ENCODE measurements at places on chromosomes 3 and 15.

DNA sequence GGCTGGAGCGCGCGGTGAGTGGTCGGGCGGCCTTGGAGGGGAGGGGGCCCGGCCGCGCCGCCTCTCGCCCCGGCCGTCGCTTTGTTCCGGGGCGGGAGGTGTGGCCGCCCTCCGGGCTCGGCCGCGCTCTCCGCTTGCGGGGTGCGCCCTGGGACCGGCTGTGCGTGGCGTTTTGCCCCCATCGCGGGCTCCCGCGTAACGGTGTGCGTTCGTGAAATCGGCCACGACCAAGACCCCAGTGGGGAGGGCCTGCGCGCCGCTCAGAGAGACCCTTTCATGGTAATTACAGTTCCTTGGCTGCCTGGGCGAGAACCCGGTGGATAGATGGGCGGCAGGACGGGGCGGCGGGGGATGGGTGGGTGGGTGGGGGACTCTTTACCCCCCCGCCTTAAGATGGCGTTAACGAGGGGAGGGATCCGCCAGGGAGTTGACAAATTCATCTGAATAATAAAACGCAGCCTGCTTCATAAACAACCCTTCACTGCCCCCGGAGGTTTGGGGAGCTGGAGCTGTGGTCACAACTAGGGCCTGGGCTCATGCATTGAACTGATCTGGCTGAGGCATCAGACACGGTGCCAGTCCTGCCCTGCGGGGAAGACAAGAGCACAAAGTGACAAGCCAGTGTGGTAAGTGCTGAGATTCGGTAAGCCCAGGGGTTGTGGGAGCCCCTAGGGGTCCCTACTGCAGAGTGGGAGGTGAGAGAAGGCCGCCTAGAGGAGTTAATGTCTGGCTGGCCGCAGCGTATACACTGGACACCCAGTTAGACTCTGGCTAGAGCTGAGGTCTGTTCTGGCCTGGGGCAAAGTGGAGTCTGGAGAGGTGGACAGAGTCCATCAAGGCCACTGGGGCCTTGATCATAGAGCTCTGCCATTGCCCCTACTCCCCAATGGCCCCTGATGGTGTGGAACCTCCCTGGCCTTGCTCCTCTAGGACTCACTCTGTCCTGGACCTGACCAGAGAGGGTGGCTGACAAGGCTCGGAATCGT lies 668 bp downstream of the MRAS start:
- H3K27ac ChIP-seq, result no peak overlapping the region
- peaks cover 41% of the 10 kb centered on the region for H3K27me3 ChIP-seq
- peak; percentile 20 for DNase-seq
- H3K36me3 ChIP-seq, result no peaks in the 10 kb centered on the region
- no peaks in the 10 kb centered on the region for H3K4me1 ChIP-seq

GRCh38 chr3:53495520-53496391 lies 1.3 kb downstream of the CACNA1D start:
- peak; percentile 63 for DNase-seq
- H3K27me3 ChIP-seq, result peaks cover 14% of the 10 kb centered on the region
- H3K4me1 ChIP-seq, result peaks cover 54% of the 10 kb centered on the region
- peak overlapping the region; percentile 57 for H3K27ac ChIP-seq

DNA sequence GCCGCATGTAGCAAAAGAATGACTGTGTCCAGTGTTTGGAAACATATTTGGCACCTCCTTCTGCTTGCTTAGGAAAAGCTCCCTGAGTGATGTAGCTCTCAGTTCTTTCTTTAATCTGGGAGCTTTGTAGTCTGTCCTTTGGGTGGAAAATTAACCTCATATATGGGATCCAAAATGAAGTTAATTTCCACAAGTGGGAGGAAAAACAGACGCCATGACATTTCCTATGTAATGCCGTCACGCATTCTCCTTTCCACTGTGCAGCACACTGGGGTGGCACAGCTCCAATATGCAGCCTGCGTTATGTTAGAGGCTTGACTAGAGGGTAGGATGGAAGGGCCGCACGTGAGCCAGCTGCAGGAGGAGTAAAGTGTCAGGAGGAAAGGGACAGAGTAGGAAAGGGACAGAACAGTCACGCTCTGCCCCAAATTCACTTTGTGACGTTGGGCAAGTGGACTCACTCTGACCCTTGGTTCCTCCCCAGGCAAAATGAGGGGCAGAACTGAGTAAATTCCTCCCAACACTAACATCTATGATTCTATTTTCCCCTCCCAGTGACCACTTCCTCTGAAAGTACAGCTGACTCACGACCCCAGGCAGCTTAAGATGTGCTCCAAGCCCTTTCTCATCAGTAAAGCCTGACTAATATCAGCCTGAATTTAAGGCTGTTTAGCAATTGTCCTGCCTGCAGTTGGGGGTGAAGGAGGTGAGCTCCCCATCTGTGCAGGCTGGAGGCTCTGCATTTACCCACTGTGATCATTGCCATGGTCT lies 176.5 kb upstream of the PFN2 start:
- no peaks in the 10 kb centered on the region for H3K4me1 ChIP-seq
- H3K36me3 ChIP-seq, result no peaks in the 10 kb centered on the region
- no peak overlapping the region for H3K4me3 ChIP-seq
- peak overlapping the region; percentile 25 for H3K27ac ChIP-seq

- H3K27me3 ChIP-seq, result no peaks in the 10 kb centered on the region
- peak; percentile 80 for DNase-seq
- no peak overlapping the region for H3K4me3 ChIP-seq
- peak overlapping the region; percentile 79 for H3K27ac ChIP-seq
- peaks cover 16% of the 10 kb centered on the region for H3K4me1 ChIP-seq
Observed at GRCh38 chr3:101375586-101375985, 55.2 kb upstream of the IMPG2 start.

- H3K4me3 ChIP-seq, result no peak overlapping the region
- no peak for DNase-seq
- no peak overlapping the region for H3K27ac ChIP-seq
- H3K27me3 ChIP-seq, result no peaks in the 10 kb centered on the region
Observed at GRCh38 chr3:111080413-111080812, 8.8 kb downstream of the NECTIN3 start.

DNA sequence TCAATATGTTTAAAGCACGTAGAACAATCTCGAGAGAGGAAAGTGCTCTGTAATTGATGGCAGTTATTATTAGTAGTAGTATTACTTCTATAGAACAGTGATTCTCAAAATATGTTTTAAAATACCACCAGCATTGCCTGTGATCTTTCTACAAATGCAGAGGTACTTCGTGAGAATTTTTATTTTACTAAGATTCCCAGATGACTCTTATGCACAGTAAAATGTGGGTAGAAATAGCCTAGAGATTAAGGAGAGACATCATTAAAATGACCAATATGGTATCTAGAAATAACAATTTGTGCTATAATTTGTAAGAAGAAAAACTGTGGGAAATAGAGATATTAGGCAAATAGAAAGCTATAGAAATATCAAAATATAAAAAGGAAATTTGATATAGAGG lies 157.9 kb downstream of the SUCNR1 start:
- DNase-seq, result no peak
- H3K36me3 ChIP-seq, result no peaks in the 10 kb centered on the region
- H3K4me1 ChIP-seq, result no peaks in the 10 kb centered on the region
- H3K4me3 ChIP-seq, result no peak overlapping the region

- no peak for DNase-seq
- H3K36me3 ChIP-seq, result no peaks in the 10 kb centered on the region
- H3K4me1 ChIP-seq, result no peaks in the 10 kb centered on the region
- H3K27ac ChIP-seq, result no peak overlapping the region
Observed at GRCh38 chr3:46359733-46360493, 6.0 kb downstream of the CCR2 start.

DNA sequence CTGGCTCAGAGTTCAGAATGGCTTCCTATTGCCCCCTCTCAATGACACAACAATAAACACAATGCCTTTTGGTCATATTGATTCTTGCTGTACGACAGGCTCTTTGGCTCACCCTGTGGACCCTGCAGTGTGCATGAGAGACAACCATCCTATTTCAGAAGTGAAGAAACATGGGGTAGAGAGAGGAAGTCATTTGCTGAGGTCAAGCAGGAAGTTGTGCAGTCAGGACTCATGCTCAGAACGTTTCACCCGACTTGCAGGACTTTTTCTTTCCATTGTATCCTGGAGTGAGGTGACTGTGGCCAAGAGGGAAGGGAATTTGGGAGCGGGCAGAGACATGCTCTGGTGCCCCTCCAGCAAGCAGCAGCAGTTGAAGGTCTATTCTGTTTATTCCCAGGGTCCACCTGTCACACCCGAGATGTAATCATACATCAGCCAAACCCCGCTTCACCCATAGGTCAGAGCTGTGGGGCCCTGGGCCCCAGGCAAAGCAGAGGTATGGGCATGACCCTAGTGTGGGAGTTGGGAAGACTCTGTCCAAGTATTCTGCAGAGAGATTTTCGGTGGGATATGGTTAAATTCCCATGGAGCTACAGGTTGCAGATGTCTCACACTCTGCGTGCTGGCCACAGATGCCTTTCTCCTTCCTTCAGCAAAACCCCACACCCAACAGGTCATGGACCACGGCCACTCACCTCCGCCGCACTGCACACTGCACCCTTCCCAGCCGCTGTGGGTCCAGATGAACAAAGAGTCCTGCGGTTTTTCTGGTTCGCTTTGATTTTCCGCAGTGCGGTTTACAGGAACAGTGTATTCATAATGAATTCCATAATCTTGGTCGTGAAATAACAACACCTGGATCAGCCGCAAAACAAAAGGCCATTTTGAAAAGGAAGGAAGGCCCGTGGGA lies 290.6 kb downstream of the ADAMTS17 start:
- no peaks in the 10 kb centered on the region for H3K36me3 ChIP-seq
- no peaks in the 10 kb centered on the region for H3K27me3 ChIP-seq
- H3K27ac ChIP-seq, result no peak overlapping the region
- H3K4me3 ChIP-seq, result no peak overlapping the region
- DNase-seq, result no peak
- H3K4me1 ChIP-seq, result no peaks in the 10 kb centered on the region

DNA sequence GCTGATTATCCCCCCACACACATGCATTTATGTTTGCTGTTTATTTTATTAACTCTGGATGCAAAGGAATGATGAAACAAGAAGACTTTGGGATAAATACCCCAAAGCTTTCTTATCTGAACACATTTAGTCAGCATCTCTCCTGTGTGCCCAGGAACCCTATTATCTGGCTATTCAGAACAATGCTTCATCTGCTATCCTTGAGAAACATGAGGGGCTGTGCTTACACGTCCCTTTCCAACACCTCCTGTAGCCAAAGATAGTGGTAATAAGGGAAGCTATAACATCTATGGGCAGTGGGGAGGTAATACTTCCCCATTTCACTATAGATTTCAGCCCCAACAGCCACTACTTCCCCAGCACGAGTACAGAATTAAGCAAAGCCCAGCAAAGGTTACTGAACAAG lies 94.7 kb downstream of the SSR3 start:
- H3K27ac ChIP-seq, result no peak overlapping the region
- H3K4me1 ChIP-seq, result no peaks in the 10 kb centered on the region
- DNase-seq, result no peak
- H3K36me3 ChIP-seq, result no peaks in the 10 kb centered on the region
- H3K4me3 ChIP-seq, result no peak overlapping the region

- no peak overlapping the region for H3K4me3 ChIP-seq
- no peak for DNase-seq
- no peaks in the 10 kb centered on the region for H3K27me3 ChIP-seq
- no peak overlapping the region for H3K27ac ChIP-seq
- H3K4me1 ChIP-seq, result no peaks in the 10 kb centered on the region
Observed at GRCh38 chr3:89165636-89166263, 58.3 kb downstream of the EPHA3 start.

- peak; percentile 77 for DNase-seq
- H3K27me3 ChIP-seq, result no peaks in the 10 kb centered on the region
- peaks cover 54% of the 10 kb centered on the region for H3K4me1 ChIP-seq
- H3K4me3 ChIP-seq, result no peak overlapping the region
- peak overlapping the region; percentile 22 for H3K27ac ChIP-seq
Observed at GRCh38 chr3:149373235-149374125, 4.0 kb downstream of the TM4SF1 start.

DNA sequence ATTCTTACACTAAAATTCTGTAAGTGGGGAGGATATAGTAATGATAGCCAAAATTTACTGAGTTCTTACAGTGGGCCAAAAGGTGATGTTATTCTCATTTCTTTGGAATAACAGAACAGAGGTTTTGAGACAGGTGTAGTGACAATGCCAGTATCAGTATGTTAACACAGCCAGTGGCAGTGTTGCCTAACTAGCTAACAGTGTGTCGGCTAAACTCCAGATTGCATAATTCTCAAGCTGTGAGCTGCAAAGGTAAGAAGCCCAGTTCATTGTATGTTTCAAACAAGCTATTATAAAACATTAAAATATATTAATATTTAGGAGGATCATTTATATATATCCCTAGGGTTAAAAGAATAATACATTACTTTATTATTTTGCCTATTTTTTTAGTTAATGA lies 920 bp downstream of the SLC15A2 start:
- no peak overlapping the region for H3K27ac ChIP-seq
- peaks cover 2% of the 10 kb centered on the region for H3K4me1 ChIP-seq
- H3K36me3 ChIP-seq, result no peaks in the 10 kb centered on the region

GRCh38 chr3:123286308-123287023 lies 84.7 kb downstream of the SEC22A start:
- H3K36me3 ChIP-seq, result peaks cover 38% of the 10 kb centered on the region
- H3K27me3 ChIP-seq, result no peaks in the 10 kb centered on the region
- no peaks in the 10 kb centered on the region for H3K4me1 ChIP-seq

DNA sequence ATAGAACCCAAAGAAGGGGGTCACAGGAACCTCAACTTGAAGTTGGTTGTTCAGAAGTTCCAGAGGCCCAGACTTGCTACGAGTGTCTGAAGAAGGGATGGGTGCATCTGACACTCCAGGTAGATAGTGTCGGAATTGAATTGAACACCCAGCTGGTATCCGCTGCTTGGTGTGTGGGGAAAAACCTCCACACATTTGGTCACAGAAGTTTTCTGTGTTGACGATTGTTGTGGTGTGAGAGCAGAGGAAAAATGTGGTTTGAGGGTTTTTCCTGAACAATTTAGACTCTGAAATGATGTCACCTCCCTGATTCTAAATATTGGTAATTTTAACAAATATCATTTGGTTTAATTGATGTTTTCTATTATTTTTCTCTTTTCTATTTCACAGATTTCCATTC lies 218.8 kb upstream of the CTNNB1 start:
- no peak overlapping the region for H3K27ac ChIP-seq
- no peaks in the 10 kb centered on the region for H3K4me1 ChIP-seq
- no peaks in the 10 kb centered on the region for H3K36me3 ChIP-seq
- no peaks in the 10 kb centered on the region for H3K27me3 ChIP-seq

GRCh38 chr3:77539014-77539413 lies 499.1 kb downstream of the ROBO2 start:
- no peak overlapping the region for H3K4me3 ChIP-seq
- H3K27ac ChIP-seq, result no peak overlapping the region
- no peaks in the 10 kb centered on the region for H3K36me3 ChIP-seq
- peaks cover 6% of the 10 kb centered on the region for H3K4me1 ChIP-seq
- H3K27me3 ChIP-seq, result no peaks in the 10 kb centered on the region

- H3K36me3 ChIP-seq, result no peaks in the 10 kb centered on the region
- DNase-seq, result no peak
Observed at GRCh38 chr15:20358066-20358778, 183.4 kb downstream of the GOLGA6L6 start.

GRCh38 chr3:50637945-50638344 lies 21.0 kb downstream of the MAPKAPK3 start:
- H3K27ac ChIP-seq, result no peak overlapping the region
- no peak overlapping the region for H3K4me3 ChIP-seq
- H3K27me3 ChIP-seq, result no peaks in the 10 kb centered on the region
- no peak for DNase-seq
- H3K4me1 ChIP-seq, result peaks cover 6% of the 10 kb centered on the region

- DNase-seq, result no peak
- no peak overlapping the region for H3K4me3 ChIP-seq
Observed at GRCh38 chr3:195806211-195806915, 5.4 kb downstream of the MUC4 start.

GRCh38 chr3:195873281-195873887 lies 35.0 kb downstream of the TNK2 start:
- H3K27ac ChIP-seq, result no peak overlapping the region
- H3K27me3 ChIP-seq, result no peaks in the 10 kb centered on the region
- H3K4me1 ChIP-seq, result peaks cover 8% of the 10 kb centered on the region
- H3K4me3 ChIP-seq, result no peak overlapping the region
- DNase-seq, result no peak
